ENCODE measurements at places on chromosomes 3 and 15.
A peak's percentile ranks its signal among the peaks of the same experiment; 100 is the strongest.

GRCh38 chr15:66482539-66482938, 15.0 kb downstream of the SNAPC5 start:
- DNase-seq: no peak

GRCh38 chr15:74791007-74791406, 9.1 kb downstream of the CSK start:
- DNase-seq: no peak

GRCh38 chr3:174538151-174538550, 321.0 kb upstream of the NAALADL2 start:
- no peak for DNase-seq

- DNase-seq: no peak
These were observed 35.8 kb downstream of the BTD start for GRCh38 chr3:15637131-15637951.

DNA sequence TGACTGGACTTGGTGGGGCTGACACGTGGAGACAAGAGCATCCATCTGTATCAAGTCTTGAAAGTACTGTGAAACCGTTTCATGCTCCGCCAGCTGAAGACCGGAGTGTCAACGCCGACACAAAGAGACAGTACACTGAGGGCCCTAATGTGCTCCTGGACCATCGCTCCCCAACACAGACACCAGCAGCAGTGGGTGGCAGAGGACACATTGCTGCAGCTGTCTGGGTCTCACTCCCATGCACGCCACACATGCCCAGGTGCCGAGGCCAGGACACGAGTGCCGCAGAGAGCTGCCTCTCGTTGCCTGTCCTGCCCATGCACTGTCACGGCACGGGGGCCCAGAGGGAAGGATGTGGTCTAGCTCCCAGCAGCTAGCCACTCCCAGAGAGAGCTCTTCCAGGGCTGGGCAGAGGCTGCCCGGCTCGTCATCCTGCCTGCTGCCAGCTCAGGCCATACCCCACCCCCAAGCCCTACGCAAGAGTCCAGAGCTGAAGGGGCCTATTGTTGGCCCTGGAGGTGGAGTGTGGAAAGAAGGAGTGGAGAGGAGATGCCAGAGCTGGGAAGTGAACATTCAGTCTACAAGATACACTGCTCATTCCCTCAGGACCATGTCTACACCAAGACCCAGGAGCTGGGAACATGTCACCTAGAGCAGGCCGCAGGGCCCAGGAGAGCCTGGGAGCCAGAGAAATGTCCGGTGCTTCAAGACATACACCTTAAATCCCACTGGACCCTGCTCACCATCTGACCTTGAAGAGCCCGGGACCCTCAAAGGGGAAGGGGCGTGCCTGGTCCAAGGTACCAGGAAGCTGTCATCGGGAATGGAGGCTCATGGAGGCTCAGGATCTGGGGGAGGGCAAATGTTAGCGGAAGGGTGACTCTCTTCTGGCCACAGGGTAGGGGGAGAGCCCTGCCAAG, 7.7 kb downstream of the TNK2 start:
- DNase-seq: peak; percentile 14

- DNase-seq: no peak
These were observed 27.0 kb downstream of the SENP5 start for GRCh38 chr3:196894557-196895295.

- DNase-seq: no peak
These were observed 3.6 kb upstream of the NCK1 start for GRCh38 chr3:136858381-136858780.

DNA sequence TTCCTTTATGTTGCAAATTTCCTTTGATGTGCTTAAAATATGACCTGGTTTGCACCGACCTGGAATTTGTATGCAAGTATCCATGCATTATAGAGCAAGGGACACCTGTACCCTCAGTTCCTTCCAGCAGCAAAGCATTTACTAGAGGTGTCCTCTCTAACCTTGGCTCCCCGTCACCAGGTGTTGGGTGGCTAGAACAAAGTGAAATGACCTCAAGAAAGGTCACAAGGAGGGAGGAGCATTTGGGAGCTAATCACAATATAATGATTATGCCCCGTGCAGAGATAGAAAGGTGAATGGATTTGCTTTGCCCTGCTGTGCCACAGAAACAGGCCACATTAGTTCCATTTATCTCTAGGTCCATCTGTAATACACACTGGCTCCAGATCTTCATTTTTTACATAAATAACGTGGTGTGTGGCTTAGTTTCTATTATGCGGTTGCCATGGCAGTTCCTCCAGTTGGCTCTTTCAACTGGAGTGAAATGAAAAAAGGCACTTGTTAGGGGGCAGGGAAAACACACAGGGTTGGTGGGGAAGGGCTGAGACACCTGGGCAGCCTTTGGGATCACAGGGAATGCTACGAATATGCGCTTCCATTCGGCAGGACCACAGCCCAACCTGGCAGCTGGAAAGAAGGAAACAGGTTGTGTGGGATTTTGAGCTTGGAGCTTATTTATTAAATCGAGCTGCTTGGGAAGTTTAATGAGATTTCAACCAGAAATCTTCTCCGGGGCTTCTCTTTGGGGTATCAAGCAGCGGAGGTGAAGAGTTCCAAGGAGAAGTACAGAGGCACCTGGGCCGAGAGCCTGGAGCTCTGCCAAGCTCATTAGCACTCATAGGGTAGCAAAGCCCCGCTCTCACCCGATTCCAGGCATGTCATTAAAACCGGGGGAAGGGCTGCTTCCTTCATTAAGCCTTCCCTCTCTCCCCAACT, 233.5 kb upstream of the ST8SIA2 start:
- DNase-seq: no peak

DNA sequence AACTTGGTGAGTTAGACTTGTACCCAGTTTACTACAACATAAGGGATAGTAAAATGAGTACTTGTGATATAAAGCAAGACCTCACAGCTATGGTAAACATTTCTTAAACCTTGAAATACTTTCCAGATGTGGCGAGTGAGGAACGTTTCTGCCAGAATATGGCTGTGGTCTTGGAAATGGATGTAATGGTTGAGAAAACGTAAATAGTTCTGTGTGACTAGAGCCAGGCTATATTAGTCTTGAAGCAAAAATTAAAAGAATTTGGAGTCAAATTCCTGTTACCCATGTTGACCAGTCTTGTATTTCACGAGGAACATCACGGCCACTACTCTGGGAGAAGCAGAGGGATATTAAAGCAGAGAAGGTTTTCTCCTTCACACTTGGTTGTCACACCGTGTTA, 15.3 kb downstream of the OR4F15 start:
- no peak for DNase-seq

DNA sequence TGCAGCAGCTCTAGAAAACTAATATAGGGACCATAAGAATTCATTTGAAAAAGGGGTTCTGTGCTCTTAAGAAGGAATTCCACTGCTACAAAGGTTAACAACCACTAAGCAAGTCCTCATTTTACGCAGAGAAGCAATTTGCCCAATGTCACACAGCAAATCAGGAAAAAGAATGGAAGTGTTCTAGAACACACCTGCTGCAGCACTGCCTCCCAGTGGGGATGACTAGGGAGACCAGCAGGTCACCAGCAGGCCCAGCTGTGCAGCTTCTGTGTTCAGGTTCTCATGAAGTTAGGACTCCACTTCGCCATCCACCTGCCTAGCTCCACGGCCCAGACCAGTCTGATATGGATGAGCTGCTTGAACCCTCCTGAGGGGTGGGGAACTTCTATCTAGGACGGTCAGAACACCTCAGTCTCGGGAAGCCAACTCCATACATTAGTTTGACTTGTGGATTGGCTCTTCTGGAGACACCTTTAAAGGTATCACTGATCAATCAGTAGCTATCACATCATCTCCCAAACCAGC, 18.6 kb downstream of the POMGNT2 start:
- no peak for DNase-seq

GRCh38 chr15:57591237-57591821, 375 bp upstream of the MYZAP start:
- DNase-seq: no peak

DNA sequence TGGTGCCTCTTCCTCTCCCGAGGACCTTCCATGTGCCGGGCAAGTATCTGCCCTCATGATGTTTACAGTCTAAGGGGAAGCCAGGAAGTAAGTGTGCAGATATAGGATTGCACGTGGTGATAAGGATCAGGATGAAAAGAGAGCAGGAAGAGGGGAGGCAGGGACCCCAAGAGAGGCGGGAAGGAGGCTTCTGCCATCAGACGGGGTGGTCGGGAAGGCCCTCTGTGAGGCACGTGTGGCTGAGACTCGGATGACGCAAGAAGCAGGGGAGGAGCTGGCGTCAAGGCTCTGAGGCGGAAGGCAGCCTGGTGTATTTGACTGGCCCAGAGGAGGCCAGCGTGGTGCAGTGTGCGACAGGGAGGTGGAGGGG, 762 bp upstream of the IQSEC1 start:
- DNase-seq: no peak

GRCh38 chr3:169822540-169822939, 9.8 kb upstream of the LRRC34 start:
- DNase-seq: no peak

GRCh38 chr3:172537507-172538158, 14.4 kb upstream of the TNFSF10 start:
- no peak for DNase-seq

DNA sequence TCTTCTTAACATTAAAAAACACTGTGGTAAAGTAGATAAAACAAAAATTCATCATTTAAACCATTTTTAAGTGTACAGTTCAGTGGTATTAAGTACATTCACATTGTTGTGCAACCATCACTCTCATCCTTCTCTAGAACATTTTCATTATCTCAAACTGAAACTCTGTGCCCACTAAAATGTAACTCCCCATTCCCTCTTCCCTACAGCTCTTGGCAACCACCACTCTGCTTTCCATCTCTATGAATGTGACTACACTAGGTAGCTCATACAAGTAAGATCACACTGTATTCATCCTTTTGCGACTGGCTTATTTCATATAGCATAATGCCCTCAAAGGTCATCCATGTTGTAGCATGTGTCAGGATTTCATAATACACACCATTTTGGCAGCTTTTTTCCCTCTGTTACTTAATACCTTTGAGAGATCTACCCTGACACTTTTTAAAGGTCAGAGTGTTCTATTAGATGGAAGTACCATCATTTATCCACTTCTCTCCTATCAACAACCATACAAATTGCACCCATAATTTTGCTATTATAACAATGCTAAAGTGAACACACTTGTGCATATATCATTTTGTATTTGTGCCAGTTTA, 42.9 kb upstream of the FRMD4B start:
- DNase-seq: no peak

DNA sequence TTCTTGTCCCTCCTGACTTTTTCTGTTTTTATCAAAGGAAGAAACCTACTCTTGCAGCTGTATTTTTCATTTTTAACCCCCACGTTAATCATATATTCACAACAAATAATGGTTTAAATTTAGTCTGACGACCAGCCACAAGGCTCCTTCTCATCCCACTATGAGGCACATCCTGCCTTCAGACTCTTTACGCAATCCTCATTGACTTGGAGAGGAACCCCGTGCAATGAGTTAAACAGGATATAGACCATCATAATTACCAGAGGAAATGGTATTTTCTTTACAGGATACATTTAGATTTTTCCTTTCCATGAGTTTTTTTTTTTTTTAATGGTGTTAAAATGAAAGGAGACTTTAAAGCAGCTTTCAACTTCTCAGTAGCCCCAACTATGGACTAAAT, 68.5 kb downstream of the WWTR1 start:
- DNase-seq: no peak

DNA sequence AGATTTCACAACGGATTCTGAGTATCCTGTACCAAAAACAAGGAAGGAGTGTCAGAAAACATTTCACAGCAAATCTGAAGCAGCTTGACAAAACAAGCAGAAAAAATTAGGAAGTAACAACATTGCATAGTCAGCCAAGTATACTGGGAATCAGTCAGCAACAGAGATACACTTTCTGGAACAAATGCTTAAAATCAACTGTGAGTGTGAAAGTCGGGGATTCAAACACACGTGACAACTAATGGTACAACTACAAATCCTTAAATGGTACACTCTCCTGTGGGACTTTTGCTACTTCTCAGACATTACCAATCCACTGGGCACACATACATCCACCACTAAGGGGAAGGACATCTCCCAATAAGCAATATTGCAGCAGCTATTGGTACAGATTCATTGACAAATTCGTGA, 296.6 kb upstream of the MME start:
- DNase-seq: no peak

DNA sequence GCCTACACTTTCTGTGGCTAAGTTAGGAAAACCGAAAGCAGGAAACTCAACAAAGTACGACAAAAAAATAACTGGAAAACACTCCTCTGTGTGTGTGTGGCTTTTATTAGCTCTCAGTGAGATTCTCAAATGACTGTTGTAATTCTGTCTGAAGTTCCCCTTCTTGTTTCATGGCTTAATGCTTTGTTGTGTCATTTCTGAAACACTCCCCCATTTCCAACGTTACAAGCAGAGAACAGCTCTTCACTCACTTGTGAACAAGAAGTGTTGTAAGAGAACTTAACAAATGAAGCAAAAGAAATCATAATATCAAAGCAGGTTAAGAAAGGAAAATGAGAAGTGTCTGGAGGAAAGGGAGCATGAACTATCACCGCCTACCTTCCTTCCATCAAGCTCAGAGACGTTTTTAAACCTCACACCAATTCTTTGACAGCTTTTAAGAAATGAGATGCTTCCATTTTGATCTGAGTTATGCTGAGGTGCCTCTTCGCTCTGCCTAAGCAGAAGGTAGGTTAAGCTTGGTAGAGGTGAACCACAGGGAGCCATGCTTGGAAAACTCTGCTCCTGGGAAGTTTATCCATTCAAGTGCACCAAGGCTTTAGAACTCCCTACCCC, 12.4 kb upstream of the SEC62 start:
- DNase-seq: no peak

GRCh38 chr15:101169495-101170071, 82.3 kb downstream of the CHSY1 start:
- DNase-seq: no peak

- DNase-seq: no peak
These were observed 94.1 kb downstream of the HMG20A start for GRCh38 chr15:77514641-77515402.

DNA sequence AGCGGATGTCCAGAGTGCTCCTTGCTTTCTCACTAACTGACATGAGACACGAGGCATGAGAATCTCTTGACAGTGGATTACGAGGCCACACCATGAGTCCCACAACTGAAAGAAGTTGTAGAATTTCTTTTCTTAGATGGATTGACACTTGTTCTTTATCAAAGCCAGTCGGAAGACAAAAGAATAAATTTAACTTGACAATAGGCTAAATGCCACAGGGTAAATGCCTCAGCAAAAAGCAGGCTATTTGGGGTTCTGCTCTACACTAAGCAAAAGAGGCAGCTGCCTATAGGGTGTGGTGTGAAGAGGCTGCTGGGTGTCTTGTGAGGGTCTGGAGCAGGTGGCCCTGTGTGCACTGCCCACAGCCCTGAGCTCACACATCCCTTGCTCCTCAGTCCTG, 135.1 kb upstream of the SEMA6D start:
- no peak for DNase-seq

DNA sequence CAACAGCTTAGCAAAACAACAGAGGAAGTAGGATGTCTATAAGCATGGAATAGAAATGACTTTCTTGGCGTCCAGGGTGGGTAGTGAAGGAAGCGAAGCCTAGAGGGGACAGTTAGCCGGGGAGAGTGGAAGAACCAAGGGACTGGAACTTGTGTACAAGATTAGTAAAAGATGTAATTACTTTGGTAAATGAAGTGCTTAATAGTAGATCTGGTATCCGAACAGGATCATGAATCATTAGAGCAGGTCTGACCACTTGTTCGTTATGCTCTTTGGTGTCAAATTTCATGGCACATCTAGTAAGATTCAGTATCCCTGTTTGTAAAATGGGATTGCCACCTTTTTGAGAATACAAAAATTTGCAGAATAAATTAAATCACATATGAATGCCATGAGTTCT, 112.5 kb upstream of the MLF1 start:
- DNase-seq: no peak

- DNase-seq: no peak
These were observed 11.4 kb downstream of the ZFAND6 start for GRCh38 chr15:80070840-80071239.

GRCh38 chr3:186142393-186142932, 33.6 kb upstream of the ETV5 start:
- no peak for DNase-seq

Measured in activated T-cell treated with anti-CD3 and anti-CD28 coated beads, Interleukin-2, amount 50 U/mL, for 4 hours (primary cell).